H54 (cell line): ENCODE measurements at places on chromosomes 13 and 19.

- DNase-seq = no peak
These were observed 2.5 kb downstream of the ITM2B start for GRCh38 chr13:48235341-48236135.

DNA sequence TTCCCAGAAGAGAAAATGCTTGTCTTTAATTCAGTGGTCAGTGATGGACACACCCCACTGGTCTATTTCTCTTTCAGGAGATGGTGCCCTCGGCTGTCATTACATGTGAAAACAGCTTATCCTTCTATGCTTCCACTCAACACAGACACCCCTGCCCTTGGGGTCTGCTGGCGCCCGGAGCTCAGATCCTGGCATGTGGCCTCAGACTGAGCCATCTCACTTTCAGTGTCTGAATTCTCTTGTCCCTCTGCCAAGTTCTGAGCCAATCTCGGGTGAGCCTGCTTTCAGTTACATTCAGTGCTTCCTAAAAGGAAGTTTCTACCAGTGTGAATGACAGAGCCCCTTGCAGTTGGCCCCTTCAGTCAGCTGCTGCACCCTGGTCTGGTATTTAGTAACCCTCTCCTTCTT lies 293.6 kb downstream of the DNAJC15 start:
- DNase-seq = no peak

DNA sequence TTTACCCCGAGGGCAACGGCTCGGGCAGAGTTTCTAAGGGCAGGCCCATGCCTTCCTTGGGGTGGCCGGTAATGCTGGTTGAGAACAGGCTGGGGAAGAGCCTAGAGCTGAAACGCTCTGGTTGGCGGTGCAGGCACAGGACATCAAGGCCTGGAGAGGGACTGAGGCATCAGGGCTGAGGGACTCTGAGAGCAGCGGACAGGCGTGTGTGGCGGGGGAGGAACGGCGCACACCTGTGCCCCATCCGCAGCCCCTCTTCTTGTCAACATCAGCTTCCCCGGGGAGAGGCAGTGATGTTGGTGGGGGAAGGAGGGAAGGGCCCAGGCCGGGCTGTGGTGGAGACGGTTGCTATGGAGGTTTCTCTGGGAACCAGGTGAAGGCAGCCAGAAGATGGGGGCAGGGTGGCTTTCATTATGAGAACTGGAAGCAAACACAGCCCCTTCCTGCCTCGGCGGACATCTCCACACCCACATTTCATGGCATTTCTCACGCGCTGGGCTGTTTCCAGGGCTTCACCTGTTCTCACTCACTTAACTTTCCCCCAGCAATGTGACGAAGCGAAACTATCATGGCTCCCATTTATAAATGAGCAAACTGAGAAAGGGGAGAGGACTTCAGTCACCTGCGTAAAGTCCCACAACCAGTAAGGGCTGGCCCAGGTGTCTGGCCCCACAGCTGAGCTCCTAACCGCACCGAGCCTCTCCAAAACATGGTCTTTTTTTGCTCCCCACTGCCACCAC lies 8.2 kb upstream of the ATF5 start:
- DNase-seq = no peak

- no peak for DNase-seq
These were observed 4.7 kb downstream of the DDA1 start for GRCh38 chr19:17314007-17314593.

GRCh38 chr19:49205114-49205513 lies 47.5 kb downstream of the TRPM4 start:
- DNase-seq = no peak

- no peak for DNase-seq
These were observed 75.0 kb downstream of the TEX26 start for GRCh38 chr13:31007417-31007816.

- no peak for DNase-seq
These were observed 101.5 kb downstream of the HS6ST3 start for GRCh38 chr13:96191367-96191766.

GRCh38 chr13:75432811-75433244 lies 49.1 kb downstream of the TBC1D4 start:
- no peak for DNase-seq

DNA sequence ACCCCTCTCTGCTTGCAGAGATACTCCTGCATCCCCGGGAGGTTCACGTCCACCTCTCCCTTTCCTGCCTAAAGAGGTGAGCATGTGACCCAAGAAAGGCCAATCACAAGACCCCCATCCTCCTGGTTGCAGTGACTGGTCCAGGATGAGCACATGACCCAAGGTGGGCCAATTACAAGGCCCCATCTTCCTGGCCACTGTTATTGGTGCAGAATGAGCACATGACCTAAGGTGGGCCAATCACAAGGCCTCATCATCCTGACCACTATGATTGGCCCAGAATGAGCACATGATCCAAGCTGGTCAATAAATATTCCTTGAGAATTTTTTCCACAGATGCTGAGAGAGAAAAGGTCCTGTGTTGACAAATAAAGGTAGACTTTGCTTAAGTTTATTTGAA lies 350.7 kb downstream of the EFNB2 start:
- no peak for DNase-seq

DNA sequence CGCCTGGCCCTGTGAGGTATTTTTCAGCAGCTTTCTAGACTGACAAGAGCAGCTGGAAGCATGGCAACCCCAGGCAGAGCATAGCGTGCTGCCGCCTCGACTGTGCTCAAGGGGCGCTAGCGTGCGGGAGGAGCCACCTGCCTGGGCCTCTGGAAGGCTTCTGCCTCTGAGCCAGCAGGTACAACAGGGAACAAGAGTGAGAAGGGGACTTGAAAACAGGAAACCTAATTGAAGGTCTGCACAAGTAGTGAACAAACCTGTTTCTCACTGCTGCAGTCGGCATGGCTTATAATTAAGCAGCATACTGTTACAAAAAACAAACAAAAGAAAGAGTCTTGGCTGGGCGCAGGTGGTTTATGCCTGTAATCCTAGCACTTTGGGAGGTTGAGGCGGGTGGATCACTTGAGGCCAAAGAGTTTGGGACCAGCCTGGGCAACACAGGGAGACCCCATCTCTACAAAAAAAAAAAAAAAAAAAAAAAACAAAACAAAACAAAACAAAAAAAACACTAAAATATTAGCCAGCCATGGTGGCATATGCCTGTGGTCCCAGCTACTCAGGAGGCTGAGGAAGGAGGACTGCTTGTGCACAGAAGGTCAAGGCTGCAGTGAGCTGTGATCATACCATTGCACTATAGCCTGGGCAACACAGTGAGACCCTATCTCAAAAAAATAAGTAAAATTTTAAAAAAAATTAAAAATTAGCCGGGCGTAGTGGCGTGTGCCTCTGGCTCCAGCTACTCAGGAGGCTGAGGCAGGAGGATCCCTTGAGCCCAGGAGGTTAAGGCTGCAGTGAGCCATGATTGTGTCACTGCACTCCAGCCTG lies 12.6 kb upstream of the GARRE1 start:
- DNase-seq = no peak
